ENCODE measurements at places on chromosomes 6 and 20.

DNA sequence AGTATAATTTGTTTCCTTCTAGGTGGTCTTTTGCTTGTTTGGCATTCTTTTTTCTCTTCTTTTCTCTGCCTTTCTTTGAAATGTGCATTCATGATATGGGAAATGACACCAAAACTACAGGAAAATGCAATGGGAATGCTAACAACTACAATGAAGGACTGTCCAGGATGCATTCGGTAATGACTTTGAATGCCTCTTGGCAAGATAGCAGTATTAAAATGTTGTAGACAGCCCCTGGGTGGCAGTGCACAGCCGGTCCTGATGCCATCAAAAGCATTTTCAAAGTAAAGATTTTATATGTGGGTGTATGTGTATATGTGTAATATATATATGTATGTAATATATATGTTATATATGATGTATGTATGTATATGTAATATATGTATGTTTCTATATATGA, 218.8 kb upstream of the MMS22L start:
- DNase-seq: no peak

- DNase-seq: no peak
These were observed 913 bp downstream of the BTN2A2 start for GRCh38 chr6:26383624-26384417.

DNA sequence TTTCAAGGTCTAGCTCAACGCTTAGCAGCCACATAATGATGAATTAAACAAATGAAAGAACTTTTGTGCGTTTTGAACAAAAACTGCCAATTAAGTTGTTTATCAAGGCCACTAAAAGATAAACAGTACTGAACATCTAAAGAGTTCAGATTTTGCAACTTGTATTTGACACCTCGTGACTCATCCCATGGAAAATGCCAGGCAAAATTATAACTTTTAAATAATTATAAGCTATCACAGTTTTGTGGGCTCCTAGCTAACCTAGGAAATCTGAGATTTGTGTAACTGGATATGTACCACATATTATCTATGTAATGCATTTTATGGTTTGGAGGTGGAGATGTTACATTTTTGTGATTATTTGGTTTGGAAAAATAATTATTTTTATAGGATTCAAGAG, 9.6 kb upstream of the BAG2 start:
- DNase-seq: no peak

GRCh38 chr6:144265061-144265357, 20.1 kb upstream of the UTRN start:
- DNase-seq: no peak

DNA sequence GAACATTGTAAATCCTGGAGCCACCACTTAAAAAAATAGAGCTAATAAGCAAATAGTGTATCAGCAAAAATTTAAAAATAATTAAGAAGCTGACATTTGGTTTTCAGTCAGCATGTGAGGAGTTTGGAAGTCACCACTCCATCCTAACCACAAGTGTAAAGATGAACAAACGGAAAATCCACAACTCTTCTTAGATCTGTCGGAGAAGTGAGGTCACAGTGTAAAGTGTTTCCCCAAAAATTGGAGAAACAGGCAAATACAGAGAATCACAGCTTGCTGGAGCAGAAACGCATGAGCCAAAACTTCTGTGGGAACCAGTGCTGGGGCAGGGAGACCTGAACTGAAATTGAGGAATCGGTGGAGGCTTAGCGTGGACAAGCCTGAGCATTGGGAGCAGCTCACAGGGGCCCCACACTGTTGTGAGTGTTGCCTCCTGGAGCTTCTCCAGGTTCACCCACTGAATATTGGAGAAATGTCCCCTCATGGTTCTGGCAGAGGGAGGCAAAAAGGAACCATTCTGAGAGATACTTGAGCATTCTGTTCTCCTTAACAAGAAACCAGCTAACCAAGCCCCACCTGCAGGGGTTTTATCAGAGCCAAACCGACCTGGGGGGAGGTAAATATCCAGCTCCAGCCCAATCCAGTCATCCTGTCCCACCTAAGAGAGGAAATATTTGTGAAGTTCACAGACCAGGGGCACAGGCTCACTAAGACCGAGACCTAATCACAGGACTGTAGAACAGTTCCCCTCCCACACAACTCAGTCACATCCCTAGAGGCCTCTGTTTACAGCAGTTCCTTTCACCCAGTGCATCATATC, 192.0 kb downstream of the ERMARD start:
- no peak for DNase-seq

DNA sequence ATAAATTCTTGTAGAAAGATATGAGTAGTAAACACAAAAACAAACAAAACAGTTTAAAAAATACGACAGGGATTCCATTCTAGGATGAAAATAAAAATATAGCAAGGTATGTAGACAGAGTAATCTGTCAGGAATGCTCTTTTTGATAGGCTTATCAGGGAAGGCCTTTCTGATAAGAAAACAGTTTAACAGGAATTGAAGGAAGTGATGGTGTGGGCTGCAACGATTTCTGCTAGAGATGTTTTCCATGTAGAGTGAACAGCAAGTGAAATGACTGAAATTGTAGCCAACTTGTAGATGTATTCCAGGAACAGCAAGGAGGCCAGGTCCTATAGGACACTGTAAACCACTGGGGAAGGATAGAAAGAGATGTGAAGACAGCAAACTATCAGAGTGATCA, 689.7 kb upstream of the GJE1 start:
- no peak for DNase-seq

GRCh38 chr6:163695414-163695864, 280.9 kb downstream of the QKI start:
- no peak for DNase-seq

DNA sequence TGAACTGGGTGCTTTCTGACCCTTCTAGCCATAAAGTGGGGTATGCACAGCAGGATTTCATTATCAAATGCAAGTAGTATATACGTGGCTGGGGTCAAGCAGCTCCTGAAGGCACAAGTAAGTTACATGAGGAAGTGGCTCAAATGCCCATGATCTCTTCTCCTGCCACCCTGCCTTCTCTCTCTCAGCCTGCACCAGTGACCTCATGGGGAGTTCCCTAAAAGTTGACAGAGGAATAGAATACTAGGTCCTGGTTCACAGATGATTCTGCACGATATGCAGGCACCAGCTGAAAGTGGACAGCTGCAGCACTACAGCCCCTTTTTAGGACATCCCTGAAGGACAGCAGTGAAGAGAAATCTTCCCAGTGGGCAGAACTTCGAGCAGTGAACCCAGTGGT, 282.0 kb downstream of the BCKDHB start:
- DNase-seq: no peak

DNA sequence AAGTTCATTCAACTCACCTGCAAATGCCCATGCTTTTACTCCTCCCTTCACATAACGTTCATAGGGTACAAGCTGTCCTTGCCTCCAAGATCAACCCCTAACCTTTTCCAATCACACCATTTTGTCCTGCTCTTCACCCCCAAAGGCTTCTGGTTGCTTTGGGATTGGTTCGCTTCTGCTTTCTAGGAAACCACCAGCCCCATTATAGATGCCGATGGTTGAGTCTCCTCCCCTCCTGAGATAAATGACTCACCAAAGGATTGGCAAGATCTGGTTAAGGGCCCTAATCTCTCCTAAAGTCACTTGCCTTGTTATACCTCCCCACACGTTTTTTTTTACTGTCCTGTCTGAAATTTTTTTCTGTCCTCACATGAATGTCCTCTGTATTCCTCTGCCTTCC, 311.4 kb downstream of the HACE1 start:
- DNase-seq: no peak

- DNase-seq: peak; percentile 100
These were observed at the start of gene ATF6B for GRCh38 chr6:32127717-32128592. TSS of gene ATF6B (minus strand) at chr6:32128246. CDS start at chr6:32128207, 39 bp downstream.

- no peak for DNase-seq
These were observed 32.7 kb downstream of the CD109 start for GRCh38 chr6:73728548-73729205.

DNA sequence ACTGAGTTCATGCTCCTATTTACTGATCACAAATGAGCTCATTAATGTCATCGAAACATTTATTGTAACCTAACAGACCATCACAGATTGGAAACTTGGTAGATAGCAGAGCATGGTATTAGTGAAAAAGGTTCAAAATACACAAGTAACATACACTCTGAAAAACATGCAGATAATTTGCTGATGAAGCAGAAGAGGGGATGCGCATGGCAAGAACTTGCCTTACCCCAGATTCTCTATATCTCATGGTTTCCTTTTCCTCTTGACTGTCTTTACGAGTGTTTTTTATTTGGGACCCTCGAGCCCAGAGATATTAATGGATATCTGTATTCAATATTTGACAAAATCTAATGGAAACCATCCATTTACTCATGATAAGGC, 37.6 kb downstream of the QRSL1 start:
- no peak for DNase-seq

DNA sequence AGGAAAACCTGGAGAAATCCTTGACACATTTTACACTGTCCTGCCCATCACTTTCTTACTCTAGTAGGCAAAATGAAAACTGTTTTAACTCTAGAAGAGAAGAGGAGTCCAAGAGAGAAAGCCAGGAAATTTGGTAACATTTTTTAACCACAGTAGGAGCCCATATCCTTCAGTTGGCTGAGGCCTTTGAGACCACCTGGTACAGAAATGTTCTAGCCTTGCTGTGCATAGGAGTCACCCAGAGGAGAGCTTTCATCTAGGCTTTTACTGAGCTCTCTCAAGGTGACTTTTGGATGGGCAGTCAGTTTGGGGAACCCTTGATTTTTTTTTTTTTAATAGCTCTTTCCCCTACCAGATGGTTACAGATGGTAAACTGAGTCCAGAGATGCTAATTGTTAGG, 25.0 kb downstream of the LRRN4 start:
- DNase-seq: no peak

DNA sequence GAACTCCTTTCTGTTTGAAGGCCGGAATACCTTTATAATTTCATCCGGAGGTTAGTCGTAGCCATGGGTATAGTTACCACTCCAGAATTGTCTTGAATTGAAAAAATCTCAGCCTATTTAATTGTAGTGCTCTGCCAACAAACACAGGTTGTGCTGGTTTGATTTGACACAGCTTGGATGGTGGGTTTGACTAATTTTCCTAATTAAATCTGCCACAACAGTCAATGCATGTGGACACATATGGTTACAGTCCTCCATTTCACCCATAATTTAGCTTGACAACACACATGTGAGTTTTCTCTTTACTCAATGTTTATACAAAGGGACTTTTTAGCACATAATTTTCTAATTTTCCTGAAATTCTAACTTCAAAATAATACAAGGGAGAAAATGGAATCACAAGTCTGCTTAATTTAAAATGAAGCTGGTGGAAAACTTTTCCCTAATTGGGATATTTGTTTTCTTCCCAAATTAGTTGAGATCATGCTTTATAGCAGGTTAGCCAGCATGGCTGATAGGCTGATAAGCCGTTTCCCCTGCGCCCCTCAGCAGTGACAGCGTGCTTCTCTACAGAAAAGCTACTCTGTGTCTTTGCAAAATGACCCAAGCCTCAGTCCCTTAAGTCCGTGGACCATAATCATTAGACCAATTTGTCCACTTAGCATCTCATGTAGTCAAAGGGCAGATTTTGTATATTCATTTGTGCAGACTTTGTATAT, 463.5 kb upstream of the FLRT3 start:
- no peak for DNase-seq

GRCh38 chr6:136921381-136921935, 643 bp upstream of the SLC35D3 start:
- no peak for DNase-seq

GRCh38 chr6:40804905-40805304, 217.7 kb upstream of the LRFN2 start:
- DNase-seq: no peak

DNA sequence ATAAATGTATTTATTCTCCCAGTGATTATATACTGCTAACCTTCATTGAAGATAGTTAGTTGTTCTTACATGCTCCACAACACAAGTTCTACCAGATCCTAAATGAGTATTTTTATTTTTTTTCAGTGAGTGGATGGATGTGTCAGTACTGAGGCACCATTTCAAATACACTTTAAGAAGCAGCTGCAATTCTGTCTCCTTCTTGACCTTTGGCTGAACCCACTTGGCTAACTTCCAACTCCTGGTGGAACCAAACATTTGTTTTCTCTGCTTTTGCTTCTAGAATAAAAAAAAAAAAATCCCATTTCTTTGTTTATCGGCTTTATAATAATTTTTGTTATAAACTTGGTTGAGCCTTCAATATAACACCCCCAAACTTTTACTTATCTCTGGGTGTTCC, 458.3 kb upstream of the MAP3K7 start:
- no peak for DNase-seq

GRCh38 chr6:155223646-155224451, 40.0 kb upstream of the CLDN20 start:
- DNase-seq: peak; percentile 37

DNA sequence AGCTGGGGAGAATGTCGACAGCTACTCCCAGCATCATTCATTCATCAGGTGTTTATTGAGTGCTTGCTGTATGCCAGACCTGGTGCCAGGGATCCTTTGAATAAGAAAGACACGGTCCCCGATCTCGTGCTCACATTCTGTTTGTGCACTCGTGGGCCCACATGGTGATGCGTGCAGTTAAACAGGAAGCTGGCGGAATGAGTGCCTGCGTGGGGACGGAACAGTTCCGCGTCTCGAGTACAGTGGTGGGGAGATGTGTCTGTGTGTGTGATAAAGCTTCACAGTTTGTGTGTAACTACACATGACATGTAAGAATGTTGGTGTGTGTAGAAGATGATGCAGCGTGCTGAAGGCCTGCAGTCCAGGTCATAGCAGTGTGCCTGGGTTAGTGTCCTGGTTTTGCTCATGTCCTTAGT, 6.5 kb downstream of the RBM38 start:
- DNase-seq: no peak

- DNase-seq: no peak
These were observed 8.3 kb downstream of the NHSL1 start for GRCh38 chr6:138491017-138491416.

DNA sequence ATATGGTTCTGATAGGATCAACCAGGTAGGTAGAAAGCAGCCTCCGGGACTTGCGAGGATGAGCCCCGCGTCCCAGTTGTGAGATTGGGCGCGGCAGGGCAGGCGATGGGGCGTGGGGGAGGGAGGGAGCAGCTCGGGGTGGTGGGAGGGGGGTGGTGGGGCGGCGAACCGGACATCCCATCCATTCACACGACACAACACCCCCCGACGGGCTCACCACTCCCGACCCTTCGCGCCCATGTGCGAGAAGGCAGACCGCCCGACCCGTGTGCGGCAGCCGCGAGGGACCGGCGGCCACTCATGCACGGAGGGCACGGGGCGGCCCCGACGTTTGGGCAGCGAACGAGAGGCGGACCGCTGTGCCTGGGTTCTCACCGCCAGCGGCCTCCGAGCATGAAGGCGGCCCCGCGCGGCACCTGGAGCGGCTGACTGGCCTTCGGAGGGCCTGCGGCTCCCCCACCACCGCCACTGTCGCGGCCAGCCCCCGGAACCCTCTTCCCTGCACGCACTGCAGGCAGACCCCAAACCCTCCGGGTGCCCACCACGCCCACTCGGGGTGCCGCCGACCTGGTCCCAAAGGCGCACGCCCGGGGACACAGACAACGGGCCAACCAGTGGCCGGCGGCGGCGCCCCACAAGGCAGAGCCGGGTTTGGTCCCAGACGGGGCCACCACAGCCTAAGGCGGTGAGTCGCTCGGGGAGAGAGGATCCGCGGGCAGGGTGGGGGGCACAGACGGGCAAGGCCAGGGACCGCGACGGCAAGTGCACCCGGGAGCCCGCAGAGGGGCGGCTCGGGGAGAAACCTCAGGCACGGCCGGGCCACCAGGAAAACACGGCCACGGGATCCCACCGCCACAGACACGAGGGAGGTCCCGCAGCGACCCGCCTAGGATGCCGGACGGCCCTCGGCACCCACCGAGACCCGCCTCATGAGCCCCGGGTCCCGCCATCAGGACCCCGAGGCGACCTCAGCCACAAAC, 769.2 kb upstream of the DEFB115 start:
- DNase-seq: peak; percentile 74

All from suprapubic skin (tissue), 4 donors.